A549 treated with DMSO at 1 μM for 4 hours (cell line): ENCODE measurements at places on chromosomes 2 and 18. TPM values are rescaled to one million over a fixed set of nuclear protein-coding genes. Genes with fewer than 3 reads are reported as not detected.

KCNF1 gene
- total RNA-seq = 28.3 to 46.3 TPM (median 36.5 TPM) in 5 replicates

RRM2 gene
- total RNA-seq = 168 to 246 TPM (median 244 TPM) in 5 replicates

CREG2 gene
- total RNA-seq = 3.5 to 10.0 TPM (median 8.7 TPM) in 5 replicates

KANSL1L gene
- 0.24 to 0.99 TPM (median 0.56 TPM) in 5 replicates for total RNA-seq

GATA6 gene
- 2.2 to 3.1 TPM (median 2.7 TPM) in 5 replicates for total RNA-seq
